ENCODE measurements at places on chromosomes 4 and X.

DNA sequence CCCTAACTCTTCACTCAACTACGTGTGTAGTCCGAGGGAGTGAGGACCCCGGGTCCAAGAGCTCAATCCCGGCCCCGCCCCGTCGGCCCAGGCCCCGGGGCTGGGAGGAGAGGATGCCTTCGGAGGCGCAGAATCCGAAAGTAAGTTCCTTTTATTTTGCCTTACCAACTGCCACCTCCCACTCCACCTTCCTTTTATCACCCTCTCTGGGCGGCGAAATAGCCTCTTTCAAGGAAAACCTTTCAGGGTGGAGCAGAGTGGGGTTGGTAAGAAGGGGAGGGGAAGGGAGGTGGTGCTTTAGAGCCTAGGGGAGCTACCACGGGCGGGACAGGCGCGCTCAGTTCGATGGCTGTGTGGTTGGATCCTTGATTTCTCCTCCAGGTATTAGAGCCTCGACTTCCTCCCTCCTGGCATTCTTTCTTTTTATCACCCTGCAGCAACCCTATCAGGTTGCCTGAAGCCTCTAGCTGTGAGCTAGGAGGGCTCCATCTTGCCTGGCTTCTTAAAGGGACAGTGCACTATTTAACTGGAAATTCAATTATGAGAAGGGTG, 191.2 kb downstream of the RRAGB start:
- peak; percentile 8 for DNase-seq

GRCh38 chrX:13270360-13270759, 49.5 kb downstream of the ATXN3L start:
- DNase-seq: no peak

DNA sequence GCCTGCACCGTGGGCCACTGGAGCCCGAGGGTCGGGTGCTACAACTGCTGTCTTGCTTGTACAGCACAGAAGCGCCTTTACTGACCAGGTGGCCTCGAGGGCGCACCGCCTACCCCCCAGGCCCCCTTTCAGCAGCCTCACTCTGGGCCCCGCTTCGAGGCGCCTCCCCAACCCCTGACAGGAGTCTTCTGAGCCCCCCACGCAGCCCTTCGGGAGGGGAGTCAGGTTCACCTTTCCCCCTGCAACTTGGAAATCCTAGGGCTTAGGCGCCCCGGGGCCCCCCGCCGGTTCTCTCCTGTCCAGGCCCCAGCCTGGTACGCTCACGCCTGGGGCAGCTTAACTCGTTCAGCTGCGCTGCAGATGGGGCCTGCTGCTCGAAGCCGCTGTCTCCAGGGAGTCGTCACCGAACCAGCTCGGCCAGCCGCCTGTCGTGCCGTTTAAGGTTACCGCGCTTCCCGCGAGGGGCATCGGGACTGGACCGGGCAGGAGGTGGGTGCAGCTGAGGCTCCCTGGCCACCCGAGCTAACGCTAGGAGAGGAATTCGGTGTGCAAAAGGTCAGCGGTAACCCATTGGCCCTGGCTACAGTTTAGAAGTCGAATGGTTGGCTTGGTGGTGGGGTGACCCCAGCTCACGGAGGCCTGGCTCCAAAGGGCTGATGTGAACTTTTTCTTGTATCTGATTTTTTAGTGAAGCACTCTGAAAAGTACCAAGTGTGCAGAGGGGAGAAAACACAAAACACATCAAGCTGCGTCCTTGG, 58.9 kb upstream of the BCOR start:
- DNase-seq: no peak

DNA sequence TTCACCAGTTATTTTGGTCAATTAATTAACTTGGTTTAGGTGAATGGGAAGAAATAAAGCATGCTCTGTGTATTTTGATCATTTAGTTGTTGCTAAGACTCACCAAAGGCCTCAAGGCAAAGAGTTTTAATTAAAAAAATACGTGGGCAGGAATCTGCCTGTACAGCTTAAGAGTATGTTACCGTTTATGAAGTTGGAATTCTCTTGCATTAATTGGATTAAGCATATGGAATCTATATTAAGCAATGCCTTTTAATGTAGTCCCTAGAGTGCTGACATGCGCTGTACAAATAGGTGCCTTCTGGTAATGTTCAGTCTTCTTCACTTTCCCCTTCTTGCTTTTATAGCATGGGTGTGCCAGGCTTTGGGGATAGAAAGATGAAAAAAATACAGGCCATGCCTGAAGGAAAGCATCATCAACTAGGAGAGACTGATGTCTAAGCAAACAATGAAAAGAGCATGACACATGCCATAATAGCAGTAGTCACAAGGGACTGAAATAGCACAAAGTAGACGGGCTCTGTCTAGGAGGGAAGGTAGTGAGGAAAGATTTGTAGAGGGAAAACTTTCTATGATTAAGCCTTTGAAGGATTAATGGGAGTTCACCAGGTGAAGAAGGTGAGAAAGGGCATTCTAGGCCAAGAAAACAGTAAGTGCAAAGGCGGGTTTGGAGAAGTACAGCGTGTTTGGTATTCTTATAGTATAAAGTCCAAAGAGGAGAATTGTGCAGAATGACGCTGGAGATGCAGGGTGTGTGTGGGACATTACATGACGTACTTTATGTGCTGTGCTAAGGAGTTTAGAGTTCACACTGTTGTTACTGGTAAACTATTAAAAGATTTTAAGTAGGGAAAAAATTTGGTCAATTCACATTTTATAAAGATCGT, 226.1 kb upstream of the ANXA3 start:
- DNase-seq: no peak

- no peak for DNase-seq
Measured at GRCh38 chr4:41360921-41361793, 104.4 kb downstream of the UCHL1 start.

GRCh38 chr4:100421361-100421978, 96.4 kb downstream of the EMCN start:
- no peak for DNase-seq

All from activated CD4-positive, alpha-beta T cell treated with anti-CD3 and anti-CD28 coated beads, Interleukin-2, amount 50 U/mL, for 48 hours (primary cell).